GM04503 (cell line): ENCODE measurements at places on chromosomes 6 and 20.

GRCh38 chr20:25226433-25227316 lies 21.2 kb upstream of the PYGB start:
- DNase-seq: no peak

DNA sequence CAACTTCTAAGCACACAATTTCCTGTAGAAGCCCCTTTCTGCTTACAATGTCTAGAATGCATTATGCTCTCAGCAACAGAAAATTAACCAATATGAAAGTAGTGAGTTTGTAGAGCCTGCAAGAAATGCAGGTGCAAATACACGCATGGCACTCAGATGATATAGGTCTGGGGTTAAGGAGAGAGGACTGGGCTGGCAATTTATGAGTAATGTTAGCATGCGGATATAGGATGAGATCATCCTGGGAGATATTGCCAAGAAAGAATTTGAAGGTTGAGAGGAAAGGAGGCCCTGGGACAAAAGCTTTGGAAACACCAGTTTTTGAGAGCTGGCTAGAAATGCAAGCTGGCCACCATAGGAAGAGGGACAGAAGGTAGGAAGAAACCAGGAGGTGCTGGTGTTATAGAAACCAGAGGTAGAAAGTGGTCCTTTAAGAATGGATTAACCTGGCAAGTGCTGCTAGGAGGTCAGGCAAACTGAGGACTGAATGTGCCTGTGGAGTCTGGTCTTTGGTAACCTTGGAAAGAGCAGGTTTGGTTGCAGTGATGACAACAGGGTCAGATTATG lies 183.2 kb upstream of the MYLIP start:
- DNase-seq: no peak

DNA sequence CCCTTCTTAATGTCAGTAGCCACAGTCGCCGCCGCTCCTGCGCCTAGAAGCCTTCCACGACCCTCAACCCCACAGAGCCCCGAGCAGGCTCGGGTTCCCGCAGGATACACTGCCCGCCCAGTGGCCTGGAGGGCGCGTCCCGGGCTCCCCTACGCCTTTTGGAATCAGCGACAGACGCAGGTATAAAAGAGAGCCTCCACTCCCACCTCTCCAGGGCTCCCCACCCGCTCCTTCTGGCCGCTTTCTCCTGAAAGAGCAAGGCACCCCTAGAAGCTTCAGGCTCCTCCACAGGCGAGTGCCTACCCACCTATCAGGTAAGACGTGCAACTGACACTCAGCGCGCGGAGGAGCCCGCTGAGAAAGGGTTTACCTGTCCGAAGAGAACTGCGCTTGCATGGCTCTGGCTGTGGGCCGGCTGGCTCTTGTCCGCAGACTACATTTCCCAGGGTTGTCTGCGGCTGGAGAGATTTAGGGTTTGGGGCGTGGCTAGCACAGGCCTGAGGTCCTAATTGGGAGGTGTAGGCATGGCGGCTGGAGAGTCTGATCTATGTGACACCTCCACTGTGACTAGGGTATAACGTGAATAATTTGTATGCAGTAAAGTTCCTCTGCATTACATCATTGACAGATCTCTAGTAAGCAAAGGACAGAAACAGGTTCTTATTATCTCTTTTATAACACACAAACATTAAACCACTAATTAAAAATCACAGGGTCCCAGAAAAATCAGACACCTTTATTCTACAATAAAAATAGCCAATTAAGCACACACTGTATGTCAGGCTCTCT lies 13.5 kb upstream of the ZNF391 start:
- no peak for DNase-seq

GRCh38 chr6:118830691-118831090 lies 63.3 kb upstream of the ASF1A start:
- no peak for DNase-seq

GRCh38 chr6:104522533-104522932 lies 337.2 kb downstream of the HACE1 start:
- DNase-seq: no peak

GRCh38 chr20:973785-974194 lies 28.3 kb downstream of the RSPO4 start:
- DNase-seq: peak; percentile 69

GRCh38 chr6:137743493-137743892 lies 123.6 kb upstream of the TNFAIP3 start:
- DNase-seq: no peak

DNA sequence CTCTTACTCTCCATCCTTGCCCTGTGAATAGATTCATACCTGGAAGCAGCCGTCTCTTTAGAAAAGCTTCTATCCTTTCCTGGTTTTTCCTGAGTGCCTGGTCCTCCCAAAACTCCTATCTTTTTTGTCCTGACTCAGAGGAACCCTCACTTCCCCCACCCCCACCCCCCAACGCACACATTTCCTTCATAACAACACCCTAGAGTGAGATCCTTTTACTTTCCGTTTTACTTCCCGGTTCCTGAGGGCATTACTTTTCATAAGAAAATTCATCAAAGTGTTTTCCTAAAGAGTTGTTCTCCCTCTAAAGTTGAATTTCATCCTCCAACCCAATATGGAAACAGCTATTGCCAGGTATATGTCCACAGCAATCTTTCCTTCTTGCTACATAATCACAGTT lies 327.0 kb downstream of the NRN1 start:
- no peak for DNase-seq

GRCh38 chr20:25987073-25987927 lies 290.6 kb upstream of the ZNF337 start:
- DNase-seq: no peak

- no peak for DNase-seq
Observed at GRCh38 chr20:22274330-22274729, 310.0 kb downstream of the FOXA2 start.

DNA sequence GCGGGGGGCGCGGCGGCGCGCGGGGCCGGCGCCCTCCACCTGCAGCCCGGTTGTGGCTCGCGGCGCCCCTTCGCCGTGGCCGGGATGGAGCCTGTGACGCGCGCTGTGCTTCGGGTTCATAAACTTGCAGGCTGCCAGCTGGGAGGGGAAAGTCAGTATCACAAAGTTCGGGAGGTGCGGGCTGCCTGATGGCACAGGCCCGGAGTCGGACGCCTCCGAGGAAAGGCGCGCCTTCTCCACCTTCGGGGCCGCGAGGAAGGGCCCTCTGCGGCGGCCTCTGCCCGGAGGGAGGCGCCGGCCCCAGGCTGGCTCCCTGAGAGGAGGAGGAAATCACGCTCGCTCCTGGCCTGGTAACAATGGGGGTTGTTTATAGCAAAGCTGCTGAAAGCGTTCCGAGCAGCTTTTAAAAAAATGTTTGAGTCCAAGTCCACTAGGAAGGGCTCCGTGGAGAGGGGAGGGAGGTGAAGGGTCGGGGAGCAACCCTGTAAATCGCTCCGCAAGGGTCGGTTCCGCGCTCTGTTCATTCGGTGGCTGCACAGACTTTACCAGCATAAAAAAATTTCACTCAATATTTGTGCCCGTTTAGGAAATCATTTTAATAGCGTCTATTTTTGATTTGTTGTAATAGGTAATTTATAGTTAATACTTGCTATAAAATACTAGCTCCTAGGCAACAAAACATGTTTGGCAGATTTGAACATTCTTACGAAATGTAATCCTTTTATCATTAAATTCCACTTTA lies 1.0 kb downstream of the AFDN start:
- no peak for DNase-seq

- no peak for DNase-seq
Observed at GRCh38 chr20:38158701-38159351, 6.2 kb downstream of the TGM2 start.

DNA sequence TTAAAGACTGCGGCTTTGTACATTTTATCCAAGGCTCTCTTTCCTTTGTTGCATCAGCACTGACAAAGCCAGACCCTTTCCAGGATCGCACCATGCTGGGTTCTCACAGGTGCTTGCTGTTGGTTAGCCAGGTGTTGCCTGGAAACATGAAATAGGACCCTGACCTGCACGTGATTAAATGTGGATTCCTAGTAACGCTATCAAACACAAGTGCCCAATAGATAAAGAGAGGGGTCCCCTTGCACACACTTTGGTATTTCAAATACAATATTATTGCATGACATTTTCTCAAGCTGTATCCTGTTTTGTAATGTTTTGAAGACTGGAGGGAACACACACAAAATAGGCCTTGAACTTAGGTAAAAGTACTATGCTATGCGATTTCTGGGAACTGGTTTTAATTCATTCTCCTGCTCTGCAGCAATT lies 73.3 kb downstream of the AKAP12 start:
- no peak for DNase-seq

GRCh38 chr20:18304618-18305017 lies 16.3 kb downstream of the ZNF133 start:
- no peak for DNase-seq

DNA sequence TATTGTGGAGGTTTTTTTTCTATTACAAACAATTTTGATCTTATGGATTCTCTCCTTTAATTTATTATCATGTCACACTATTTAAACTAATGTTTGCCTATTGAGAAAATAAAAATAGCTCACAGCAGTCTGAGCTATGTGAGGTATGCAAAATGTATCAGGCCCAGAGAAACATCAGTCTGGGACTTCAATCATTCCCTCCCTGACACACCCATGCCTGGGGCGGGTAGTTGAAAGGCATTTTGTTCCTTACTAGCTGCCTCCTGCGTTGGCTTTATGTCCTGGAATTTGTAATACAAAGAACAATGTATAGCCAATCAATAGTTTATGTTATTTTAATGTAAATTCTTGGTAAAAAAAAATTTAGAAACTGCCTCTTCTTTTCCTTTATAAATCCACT lies 403.3 kb downstream of the EPM2A start:
- DNase-seq: no peak

- DNase-seq: no peak
Observed at GRCh38 chr6:18586133-18586532, 199.0 kb downstream of the RNF144B start.

DNA sequence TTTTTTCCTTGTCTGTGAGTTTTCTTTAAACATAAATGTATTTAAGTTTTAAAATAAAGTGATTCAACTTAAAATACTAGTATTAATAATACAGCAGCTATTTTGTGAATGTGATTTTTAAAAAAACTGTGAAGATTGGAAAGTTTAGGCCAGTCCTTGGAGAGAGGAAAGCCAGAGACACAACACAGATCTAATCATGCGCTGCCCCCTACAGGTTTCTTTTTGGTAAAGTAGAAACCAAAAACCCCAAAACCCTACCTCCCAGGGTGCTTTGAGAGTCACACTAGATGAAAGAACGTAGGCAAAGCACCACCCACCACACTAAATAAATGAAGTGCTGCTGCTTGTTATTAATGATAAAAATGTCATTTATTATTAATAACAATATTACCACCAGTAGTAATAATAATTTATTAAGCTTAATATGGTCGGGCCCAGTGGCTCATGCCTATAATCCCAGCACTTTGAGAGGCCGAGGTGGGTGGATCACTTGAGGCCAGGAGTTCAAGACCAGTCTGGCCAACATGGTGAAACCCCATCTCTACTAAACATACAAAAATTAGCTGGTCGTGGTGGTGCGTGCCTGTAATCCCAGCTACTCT lies 33.7 kb downstream of the SLC9A8 start:
- no peak for DNase-seq

GRCh38 chr6:37822851-37823682 lies 3.5 kb downstream of the ZFAND3 start:
- no peak for DNase-seq
